ENCODE measurements at places on chromosomes 12 and 14.

- DNase-seq = no peak
These were observed 691 bp downstream of the SLC2A13 start for GRCh38 chr12:40105265-40105514.

DNA sequence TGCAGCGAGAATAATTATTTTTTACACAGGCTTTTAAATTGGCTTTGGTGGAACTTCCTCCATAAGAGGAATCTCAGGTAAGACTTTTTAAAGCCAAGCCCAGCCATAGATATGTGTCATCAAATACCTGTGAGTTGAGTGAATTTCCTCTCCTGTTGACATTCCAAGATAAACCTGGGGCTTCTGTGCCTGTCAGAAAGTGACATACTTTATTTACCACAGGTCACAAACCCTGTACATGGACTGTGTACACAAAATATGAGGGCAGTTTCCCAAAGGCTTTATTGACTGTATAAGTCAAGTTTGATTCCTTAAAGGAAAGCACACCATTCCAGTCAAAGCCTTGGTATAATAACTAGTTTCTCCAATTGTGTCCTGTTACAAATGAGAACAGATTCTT, 25.9 kb upstream of the SRSF5 start:
- DNase-seq = no peak

GRCh38 chr12:58139894-58140293, 198.5 kb downstream of the ATP23 start:
- no peak for DNase-seq

DNA sequence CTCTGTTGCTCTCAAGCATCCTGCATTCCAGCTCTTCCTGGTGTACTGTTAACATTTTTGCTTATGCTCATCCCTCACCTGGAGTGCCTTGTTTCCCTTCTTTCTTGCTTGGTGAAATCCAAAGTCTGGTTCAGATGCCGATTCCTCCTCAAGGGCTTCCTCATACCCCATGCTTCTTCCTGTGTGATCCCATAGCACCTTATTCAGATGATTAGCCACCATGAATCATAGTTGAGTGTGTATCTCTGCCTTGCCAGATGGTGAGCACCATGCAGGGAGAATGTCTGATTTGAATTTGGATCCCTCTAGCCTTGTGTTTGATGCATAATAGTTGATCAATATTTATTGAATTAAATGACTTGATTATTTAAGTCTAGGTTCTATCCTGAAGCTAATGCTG, 39.4 kb upstream of the ANO4 start:
- no peak for DNase-seq

- peak; percentile 31 for DNase-seq
These were observed 3.0 kb upstream of the SRSF5 start for GRCh38 chr14:69763761-69764510.

GRCh38 chr12:124917841-124918621, 3.6 kb upstream of the UBC start:
- DNase-seq = no peak

DNA sequence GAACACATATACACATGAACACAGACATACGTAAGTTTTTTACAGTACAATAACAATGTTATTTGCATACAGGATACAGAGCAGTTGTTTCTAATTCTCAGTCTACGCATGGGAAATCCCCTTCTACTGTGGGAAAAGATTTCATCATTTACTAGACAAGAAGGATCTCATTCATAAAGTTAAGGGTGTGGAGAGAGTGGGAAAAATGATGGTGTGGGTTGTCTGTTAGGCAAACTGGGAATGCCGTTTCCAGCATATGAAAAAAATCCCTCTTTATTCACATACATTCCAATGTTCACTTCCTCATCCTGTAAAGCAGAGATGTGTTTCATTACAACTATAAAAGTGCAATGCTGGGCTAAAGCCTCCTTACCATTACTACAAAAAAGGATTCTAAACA, 120.9 kb downstream of the SINHCAF start:
- no peak for DNase-seq

- no peak for DNase-seq
These were observed 2.1 kb downstream of the SLC6A12 start for GRCh38 chr12:211639-212414.

- no peak for DNase-seq
These were observed 323.3 kb upstream of the TMEM132C start for GRCh38 chr12:127943481-127944210.

DNA sequence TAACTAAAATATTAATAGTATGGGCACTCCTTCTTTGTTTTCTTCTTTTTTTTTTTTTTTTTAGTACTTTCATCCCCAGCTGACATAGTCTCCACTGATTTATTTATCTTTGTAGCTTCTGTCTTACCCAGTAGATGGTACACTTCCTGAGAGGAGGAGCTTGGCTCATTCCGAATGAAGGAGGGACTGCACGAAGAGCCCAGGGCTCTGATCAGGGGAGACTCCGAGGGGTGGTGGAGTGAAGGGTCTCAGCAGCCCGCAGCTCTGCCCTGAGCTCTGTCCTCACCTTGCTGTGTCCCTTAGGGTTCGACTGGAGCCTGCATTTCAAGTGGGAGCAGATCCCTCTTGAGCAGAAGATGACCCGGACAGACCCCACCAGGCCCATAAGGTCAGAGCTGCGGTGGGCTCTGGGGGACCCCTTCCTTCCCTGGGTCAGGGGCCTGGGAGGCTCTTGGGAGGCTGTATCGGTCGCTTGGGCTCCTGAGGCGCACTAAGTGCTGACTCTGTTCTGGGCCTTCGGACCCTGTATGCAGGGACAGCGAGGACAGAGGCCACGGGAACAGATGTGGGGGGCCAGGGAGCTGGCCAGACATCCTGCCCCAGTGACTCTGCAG, 65.2 kb downstream of the ERH start:
- no peak for DNase-seq

DNA sequence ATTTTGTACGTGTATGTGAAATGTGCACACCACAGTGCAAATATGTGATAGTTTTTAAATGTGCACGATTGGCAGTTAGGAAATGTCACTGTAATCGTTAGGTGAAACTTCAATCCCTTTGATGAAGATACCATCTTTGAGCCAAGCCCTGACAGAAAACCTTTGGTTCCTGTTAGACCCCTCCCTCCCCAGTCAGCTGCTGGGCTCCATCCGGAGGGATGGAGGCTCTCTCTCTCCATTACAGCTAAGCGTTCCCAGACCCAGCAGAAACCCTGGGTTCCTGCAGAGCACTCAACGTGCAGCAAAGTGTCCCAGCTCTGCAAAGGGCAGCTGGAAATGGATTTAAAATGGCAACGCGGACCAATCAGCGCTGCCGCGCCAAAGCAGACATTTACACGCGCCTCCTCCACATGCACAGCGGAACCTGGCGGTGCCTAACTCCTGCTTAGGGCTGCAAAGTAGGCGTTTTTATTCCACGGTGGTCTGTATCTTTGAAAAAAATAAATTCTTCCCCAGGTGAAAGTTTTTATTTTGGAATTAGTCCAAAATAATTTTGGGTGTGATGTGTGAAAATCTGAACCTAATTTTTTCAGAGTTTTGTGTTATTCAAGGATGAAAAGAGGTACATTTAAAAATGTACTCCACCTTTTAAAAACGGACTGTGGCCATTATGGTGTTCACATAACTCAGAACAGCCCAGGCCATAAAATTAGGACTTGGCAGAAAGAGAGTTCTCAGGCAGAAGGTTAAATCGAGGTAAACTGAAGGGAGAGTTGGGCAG, 1.4 kb upstream of the HMGA2 start:
- DNase-seq = no peak

DNA sequence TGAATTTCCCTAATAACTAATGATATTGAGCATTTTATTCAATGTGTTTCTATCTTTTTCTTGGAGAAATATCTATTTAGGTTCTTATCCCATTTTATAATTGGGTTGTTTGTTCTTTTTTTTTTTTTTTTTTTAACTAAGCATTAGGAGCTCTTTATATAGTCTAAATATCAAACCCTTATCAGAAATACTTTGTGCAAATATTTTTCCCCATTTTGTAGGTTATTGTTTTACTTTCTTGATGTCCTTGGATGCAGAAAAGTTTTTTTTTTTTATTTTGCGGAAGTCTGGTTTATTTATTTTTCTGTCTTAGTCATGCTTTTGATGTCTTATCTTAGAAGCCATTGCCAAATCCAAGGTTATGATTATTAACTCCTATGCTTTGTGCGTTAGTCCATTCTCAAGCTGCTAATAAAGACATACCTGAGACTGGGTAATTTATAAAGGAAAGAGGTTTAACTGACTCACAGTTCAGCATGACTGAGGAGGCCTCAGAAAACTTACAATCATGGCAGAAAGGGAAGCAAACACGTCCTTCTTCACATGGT, 434.3 kb upstream of the TBX3 start:
- no peak for DNase-seq

DNA sequence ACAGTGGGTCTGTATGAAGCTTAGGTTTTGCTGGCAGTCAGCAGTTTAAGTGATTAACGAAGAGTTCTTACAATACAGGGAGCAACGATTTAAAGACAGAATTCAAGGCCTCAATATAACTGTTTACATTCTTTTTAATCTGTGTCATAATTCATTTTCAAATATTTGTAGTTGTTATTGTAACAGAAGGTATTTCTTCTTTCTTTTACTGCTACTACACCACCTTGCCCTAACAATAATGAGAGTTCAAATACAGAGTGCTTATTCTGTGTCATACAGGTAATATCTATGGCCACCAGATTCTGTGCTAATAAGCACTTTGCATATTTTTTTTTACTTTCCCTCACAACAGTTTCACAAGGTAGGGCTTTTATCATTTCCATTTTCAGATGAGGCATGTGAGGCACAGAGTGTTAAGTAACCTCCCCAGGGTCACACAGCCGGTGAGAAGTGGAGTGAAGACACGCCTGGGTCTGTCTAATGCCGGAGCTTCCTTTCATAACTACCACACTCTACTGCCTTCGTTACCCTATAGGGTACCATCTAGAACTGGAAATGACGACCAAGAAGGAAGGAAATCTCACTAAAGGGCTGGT, 81.9 kb downstream of the PELI2 start:
- no peak for DNase-seq

DNA sequence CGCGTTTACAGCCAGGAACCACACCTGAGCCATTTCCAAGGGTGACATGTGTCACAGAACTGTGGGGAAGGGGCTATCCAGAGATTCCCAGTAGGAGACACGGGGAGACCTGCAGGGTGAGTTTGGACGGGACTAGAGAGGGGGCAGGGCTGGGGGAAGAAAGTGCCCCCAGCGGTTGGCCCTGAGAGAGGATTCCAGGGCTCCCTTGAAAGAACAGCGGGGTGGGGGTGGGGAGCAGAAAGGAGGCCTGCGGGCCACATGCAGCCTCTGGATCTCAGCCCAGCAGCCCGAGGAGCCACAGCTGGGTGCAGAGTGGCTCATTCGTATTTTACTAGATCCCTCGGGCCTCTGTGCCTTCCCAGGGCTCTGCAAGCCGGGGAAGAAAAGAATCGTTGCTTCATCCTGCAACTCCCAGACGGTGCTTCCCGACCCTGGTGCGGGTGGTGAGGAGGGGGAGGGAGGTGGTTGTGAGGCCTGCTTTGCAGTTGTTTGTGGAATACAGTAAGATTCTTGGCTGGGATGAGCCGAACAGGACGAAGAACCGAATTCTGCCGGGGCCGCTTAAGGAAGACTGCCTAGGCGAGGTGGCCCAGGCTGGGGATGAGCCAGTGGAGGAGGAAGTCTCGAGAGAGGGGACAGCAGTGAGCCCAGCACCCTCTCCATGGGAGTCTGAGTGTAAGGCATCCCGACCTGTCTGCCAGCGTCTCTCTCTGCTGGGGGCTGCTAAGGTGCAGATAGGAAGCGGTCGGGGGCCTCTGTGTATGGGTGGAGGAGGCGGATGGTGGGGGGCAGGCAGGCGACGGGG, 36.1 kb upstream of the ANKRD9 start:
- DNase-seq = no peak

DNA sequence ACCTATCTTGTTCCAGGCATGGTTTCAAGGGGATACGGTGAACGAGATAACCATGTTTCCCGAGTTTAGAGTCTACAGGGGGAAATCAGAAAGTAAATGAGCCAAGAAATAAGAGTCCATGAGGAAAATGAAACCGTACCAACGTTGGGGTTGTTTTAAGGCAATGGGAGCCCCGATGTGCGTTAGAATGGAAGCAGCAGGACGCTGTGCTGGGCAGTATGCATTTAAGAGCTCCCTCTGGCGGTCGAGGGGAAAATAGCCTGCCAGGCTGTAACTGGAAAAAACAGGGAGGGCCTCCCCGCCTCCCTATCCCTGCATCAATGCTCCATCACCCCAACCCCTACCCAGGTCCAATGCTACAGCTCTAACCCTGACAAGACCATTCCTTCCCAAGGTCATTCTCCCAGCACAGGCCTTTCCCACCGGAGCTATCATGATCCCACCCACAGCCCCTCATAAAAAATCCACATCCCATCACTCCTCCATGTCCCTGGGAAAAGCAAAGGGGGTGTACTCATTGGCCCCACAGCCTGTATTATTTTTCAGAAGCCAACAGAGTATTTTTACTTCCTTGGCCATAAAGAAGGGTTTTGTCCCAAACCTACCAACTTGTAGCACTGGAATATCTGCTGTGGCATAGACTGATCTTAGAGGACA, 226.3 kb upstream of the NOS1 start:
- peak; percentile 13 for DNase-seq

GRCh38 chr12:62323386-62323785, 63.2 kb downstream of the USP15 start:
- DNase-seq = no peak

GRCh38 chr12:42641221-42641885, 51.8 kb upstream of the PRICKLE1 start:
- no peak for DNase-seq

DNA sequence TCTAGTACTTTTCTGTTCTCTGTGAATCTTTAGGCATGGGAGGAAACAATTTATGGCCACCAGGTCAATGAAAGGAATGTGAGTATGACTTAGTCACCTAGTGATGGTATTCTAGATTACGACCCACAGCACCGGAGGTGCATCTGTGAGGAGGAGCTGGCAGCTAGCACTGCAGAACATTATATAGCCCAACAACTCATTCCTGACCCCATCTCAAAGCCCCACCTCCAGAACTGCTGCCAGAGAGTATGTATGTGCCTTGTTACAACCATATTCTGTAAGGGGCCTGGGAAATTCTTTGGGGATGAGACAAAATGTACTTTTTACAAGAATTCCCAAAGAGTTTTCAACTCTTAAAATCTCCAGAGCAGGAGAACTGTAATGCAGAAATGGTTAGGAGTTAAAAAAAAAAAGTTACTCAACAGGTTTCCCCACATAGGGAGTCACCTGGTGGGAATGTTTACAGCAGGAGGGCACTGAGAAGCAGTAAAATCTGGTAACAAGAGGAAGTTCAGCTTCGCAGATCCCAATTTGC, 34.9 kb upstream of the CERS5 start:
- DNase-seq = no peak

DNA sequence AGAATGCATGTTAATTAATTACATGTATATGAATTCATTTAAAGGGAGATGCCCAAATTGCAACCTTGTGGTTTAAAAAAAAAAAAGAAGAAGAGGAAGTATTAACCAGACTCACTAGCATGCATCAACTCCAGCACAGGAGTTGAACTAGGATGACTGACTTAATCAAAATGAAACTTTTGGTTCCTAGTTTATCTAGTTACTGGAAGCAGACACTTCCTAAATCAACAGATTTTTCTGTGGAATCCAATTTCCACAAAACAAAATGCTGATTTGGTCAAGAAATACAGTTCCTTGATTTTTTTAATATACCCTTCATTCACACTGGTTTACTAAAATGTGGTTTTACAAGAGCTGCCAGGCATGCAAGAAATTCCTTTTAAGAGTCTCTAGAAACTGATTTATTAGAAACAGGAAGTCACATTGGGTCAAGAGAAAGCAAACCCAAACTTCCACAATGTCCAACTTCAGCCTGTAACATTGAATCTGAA, 41.6 kb downstream of the ITPR2 start:
- DNase-seq = no peak

- no peak for DNase-seq
These were observed 151.8 kb downstream of the FUT8 start for GRCh38 chr14:65564370-65564769.

- DNase-seq = no peak
These were observed 54.7 kb downstream of the DDX51 start for GRCh38 chr12:132089407-132089910.

All from stimulated activated CD4-positive, alpha-beta T cell treated with anti-CD3 and anti-CD28 coated beads, Interleukin-12 subunit alpha, Interleukin-12 subunit beta, amount 100 ng/mL, for 48 hours (primary cell).